ENCODE measurements at places on chromosomes 1 and 21.

DNA sequence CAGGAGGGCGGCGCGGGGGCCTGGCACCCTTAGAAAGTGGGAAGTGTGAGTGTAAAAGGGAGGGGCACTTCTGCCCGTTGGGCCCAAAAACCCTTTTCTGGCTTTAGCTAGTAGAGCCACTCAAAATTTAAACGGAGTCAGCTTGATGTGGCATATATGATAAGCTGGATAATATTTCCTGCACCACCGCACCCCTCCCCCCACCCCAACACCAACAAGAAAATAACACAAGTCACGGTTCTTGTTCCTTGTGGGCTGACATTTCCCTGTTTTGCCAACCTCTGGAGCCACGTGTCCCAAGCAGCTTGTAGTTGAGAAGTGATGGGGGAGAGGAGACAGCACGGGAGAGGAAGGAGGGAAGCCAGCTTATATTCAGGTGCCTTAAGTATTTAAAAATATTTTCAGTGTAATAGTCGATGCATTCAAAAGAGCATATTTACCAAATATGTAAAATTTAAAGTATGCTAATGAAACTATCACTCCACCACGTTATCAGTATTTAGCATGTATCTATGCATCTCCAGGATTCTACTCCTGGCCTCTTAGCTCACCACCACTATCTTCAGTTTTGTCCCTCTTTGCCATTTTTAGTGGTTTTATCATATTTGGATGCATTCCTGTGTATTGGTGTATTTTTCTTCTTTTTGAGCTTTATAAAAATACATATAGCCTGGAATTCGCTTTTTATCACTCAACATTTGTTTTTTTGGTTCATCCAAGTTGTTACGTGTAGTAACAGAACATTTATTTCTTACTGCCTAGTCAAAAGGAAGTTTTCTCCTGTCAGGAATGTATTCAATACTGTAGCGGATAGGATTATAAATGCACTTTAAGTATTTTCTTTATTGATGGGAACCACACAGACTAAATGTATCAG is 773 bp upstream of the DDX59 start:
- DNase-seq, result no peak

GRCh38 chr1:227234998-227235405 is 83.3 kb downstream of the CDC42BPA start:
- no peak for DNase-seq

DNA sequence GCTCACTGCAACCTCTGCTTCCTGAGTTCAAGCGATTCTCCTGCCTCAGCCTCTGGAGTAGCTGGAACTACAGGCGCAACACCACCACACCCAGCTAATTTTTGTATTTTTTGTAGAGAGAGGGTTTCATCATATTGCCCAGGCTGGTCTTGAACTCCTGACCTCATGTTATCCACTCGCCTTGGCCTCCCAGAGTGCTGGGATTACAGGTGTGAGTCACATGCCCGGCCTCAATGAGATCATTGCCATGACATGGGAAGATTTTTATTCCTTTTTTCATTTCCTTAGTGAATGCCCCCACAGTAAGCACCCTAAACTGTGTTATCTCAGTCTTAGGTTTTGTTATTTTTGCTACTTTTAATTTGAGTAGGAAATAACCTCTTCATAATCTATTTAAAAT is 977.9 kb downstream of the BRINP3 start:
- no peak for DNase-seq

DNA sequence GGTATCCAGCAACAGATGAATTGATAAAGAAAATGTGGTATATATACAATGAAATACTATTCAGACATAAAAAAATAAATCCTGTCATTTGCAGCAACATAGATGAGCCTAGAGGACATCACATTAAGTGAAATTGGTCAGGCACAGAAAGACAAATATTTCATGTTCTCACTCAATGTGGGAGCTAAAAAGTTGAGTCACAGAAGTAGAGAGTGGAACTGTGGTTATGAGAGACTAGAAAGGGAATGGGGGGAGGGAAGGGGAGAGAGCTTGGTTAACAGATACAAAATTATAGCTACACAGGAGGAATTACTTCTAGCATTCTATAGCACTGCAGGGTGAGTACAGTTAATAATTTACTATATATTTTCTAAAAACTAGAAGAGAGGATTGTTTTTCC is 37.1 kb upstream of the SERPINC1 start:
- DNase-seq, result no peak
